ENCODE measurements at places on chromosomes 13 and 19.
A peak's percentile ranks its signal among the peaks of the same experiment; 100 is the strongest.

DNA sequence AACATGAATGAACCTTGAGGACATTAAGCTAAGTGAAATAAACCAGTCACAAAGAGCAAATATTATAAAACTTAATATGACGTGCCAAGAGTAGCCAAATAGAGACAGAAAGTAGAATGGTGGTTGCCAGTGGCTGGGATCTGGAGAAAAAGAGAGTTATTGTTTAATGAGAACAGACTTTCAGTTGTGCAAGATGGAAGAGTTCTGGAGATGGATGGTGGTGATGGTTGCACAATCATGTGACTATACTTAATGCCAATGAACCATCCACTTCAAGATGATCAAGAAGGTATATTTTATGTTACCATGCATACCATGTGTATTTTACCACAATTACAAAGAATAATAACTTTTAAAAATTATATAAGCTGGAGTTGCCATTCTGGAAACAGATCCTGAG lies 65.7 kb upstream of the MTIF3 start:
- DNase-seq: no peak

GRCh38 chr13:28685114-28685513 lies 26.2 kb downstream of the POMP start:
- no peak for DNase-seq

GRCh38 chr19:49441210-49441959 lies at the start of gene SLC17A7:
TSS of gene SLC17A7 (minus strand) at chr19:49441527. CDS start at chr19:49441379, 148 bp downstream.
- no peak for DNase-seq

DNA sequence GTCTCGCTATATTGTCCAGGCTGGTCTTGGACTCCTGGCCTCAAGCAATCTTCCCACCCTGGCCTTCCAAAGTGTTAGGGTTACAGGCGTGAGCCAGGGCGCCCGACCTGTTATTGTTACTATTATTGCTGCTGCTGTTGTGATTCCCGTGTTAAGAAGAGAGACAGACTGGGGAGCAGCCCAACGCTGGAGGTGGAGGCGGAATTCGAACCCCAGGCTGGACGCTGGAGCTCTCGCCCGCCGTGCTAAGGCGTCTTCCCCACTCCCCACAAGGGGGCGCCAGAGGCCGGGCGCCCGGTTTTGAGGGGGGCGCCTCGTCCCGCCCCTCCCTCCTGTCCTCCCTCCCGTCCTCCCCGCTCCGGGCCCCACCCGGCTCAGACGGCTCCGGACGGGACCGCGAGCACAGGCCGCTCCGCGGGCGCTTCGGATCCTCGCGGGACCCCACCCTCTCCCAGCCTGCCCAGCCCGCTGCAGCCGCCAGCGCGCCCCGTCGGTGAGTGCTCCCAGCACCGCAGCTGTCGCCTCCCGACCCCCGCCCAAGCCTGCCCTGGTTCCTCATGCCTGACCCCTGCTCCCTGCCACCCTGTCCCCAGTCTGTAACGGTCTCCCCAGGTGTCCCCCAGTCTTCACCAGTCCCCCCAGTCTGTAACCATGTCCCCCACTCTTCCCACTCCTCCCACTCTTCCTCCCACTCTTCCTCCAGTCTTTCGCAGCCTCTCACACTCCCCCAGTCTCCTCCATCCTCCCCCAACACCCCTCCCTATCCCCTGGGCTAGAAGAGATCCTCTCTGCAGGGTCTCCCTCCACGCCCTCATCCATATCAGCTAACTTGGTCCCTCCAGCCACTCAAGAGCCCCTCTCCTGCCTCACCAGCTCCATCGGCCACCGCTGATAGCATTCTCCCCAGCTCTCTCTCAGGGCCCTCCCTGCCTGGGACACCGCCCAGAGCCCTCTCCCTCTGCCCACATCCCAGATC lies at the start of gene EHD2:
Gene EHD2 (plus strand): TSS at position 377 of the 976 bp plus-strand sequence. CDS start 3,191 bp downstream, outside the sequence.
- DNase-seq: peak; percentile 78

GRCh38 chr13:34464011-34464410 lies 478.1 kb upstream of the NBEA start:
- no peak for DNase-seq

GRCh38 chr13:29165840-29166239 lies 345.7 kb downstream of the MTUS2 start:
- DNase-seq: peak; percentile 25
